ENCODE measurements at places on chromosomes 7 and 10.
A peak's percentile ranks its signal among the peaks of the same experiment; 100 is the strongest.

DNA sequence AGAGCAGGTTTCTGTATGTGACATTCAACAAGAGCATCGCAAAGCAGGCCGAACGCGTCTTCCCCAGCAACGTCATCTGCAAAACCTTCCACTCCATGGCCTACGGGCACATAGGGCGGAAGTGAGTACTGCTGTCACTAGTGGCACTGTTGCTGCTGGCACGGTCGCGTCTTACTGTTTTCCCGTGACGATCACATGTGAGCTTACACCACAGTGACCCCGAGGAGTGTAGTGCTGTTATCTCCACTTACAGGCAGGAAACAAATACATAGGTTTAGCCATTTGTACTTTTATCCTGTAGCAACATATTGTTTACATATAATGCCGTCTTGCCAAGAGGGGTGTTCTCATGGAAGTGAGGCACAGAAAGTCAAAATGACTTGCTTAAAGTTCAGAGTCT lies 25.4 kb downstream of the FBH1 start:
- DNase-seq: no peak

DNA sequence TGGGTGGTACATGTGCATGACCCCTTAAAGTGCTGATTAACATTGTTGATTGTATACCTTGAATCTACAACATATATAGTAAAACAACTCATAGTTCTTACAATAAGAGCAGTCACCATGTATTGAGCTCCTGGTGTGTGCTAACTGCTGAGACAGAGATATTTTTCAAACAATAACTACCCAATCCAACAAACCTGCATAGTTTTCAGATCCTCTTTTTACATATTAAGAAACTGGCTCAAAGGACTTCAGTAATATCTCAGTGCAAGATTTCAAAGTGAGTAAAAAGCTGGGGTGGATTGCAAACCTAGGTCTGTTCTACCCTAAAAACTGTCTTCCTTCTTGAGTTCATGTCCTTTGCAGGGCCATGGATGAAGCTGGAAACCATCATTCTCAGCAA lies 272.2 kb downstream of the SNX13 start:
- DNase-seq: no peak

DNA sequence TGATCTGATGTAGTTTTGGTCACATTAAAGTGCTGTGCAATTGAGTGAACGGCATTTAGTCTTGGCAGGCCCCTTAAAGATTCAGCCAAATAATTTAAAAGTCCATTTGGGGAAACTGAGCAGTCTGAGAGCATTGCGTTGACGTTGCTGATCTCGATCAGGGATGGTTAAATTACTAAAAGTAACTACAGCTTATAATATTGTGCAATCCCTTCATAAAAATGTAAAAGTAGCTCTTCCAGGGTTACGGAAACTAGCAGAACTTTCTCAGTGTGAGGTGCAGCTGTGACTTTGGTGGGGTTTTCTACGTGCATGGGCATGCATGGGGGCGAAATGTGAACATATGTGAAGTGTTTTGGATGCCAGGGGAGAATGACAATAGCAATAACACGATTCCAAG lies 184.5 kb upstream of the RNF32 start:
- DNase-seq: no peak

GRCh38 chr10:58178811-58179210 lies 88.9 kb downstream of the IPMK start:
- DNase-seq: no peak

- DNase-seq: no peak
These were observed 193.5 kb upstream of the PITRM1 start for GRCh38 chr10:3366043-3366442.

DNA sequence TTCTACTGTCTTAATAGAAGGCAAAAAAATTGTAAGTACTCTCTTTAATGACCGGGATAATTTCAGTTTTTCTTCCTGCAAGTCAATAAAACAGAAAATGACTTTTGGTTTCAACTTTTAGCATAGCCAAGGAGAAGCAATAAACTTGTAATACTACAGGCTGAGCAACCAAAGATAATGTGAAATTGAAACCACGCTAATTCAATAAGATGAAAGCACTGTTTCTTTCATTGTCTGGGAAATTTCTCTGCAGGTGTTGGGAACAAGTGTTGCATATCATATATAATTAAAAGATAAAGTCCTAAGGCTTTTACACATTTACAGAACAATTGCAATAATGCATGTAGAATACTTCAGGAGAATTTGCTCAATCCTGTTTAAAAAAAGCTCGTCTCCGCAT lies 462.3 kb downstream of the PAXIP1 start:
- DNase-seq: no peak

GRCh38 chr10:43307306-43307705 lies 40.4 kb upstream of the RASGEF1A start:
- no peak for DNase-seq

GRCh38 chr10:89975771-89976170 lies 274.4 kb downstream of the KIF20B start:
- DNase-seq: no peak

DNA sequence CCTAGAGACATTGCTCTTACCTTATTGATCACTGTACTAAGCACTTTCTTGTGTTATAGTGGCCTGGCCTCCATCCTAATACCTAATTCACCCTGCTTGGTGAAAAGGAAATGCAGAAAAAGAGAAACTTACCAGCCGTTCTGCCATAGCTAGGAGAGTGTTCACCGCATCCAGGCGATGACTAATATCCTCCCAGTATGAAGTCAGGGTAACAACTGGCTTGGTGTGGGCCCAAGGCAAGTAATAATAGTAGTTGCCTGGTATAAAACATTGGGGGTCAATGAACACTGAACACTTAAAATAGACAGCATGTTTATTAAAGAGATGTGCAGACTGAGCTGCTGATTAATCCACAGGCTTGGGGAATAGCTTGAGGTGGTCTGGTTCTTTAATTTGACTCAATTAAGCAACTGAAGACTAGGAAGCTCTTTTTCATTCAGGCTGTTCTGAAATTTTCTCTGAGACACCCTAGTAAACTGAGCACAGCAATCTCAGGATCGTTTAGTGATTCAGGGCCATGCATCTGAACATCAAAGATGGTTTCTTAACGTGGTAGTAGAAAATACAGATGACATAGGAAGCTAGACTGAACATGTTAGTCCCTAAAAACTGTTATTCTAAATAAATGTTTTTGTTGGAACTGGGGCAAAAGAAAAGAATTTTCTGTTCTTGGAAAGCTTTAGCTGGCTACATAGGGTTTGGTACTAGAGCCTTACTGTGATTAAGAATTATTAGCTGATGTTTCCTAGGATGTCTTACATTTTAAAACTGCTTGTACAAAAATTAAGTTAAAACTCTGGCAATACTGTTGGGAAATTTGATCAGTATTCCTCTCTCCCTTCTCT lies 102.2 kb downstream of the MYOF start:
- peak; percentile 68 for DNase-seq

- no peak for DNase-seq
These were observed 454.5 kb upstream of the FZD8 start for GRCh38 chr10:36096576-36096975.

DNA sequence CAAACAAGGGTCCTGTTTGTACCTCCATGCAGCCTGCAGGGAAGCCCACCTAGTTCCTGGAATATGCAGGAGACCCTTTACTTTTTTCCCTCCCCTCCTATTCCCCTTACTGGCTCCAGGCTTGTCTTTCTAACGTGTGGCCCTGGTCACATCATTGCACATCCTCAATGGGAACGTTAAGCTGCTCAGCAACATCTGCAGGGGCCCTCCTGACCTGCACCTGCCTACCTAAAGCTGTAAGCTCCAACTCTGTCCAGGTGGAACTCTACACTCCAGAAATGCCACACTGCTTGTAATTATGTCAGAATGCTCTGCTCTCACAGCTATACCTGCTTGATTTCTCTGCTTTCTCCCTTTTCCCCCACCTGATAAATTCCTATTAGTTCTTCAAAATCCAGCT lies 72.1 kb downstream of the ARMC3 start:
- DNase-seq: no peak

GRCh38 chr7:47779341-47779771 lies 168.9 kb downstream of the PKD1L1 start:
- no peak for DNase-seq
